ENCODE measurements at places on chromosomes 12 and 14.
A peak's percentile ranks its signal among the peaks of the same experiment; 100 is the strongest.

GRCh38 chr12:109714141-109714912 lies 702 bp downstream of the FAM222A start:
- DNase-seq = peak; percentile 52

DNA sequence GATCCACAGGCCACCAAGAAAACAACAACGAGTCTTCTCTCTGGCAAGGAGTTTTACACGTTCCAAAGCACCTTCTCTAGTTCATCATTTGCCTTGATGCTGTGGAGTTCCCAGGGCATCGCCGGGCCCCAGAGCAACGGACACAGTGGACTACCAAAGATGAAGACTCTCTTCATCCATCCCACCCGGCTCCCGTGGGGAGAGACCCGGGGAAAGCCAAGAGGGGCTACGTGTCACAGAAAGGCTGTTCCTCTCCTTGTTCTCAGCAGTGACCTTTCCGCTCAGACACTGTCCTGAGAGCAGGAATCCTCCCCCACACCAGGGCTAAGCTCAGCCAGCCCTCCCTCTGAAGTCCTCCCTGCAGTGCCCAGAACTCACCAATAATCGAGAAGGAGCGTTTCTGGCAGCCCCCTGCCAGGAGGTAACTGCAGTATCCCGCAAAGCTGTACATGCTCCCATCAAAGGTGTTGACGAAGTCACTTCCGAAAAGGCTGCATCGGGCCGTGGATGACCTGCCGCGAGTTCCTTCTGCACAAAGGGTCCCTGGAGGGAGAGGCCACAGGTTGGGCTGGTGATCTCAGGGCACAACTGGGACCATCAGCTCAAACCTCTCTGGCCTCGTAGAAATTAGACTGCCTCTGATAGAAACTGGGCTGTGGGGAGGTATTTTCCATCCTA lies 3.5 kb downstream of the VWF start:
- DNase-seq = no peak

DNA sequence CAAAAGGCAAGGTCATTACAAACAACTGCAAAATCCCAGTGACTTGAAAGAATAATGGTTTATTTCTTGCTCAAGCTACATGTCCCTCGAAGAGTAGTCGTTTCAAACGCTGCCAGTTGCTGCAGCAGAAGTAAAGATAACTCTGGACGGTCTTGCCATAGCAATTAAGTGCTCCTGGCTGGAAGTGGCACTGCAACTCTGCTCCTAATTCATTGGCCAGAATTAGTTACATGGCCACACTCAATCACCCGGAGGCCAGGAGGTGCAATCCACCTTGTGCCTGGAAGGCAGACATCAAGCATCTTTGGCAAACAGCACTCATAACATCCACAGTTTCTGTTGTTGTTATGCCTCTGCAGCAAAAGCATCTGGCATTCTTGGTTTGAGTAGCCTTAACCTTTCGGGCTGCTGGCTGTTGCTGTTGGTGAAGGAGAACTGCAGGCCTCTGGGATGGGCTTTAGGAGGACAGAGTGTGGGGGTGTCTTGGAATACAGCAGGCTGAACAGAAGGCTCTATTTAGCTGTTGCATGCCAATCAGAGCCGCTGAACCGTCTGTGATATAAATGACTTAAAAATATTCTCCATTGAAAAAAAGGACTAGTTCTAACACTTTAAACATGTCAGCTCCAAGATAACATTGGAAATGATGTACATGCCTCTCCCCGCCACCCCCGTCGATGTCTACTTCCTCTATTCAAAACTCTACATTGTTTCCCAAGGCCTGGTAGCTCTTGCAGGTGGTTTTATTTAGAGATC lies 123.5 kb upstream of the DYRK2 start:
- no peak for DNase-seq

DNA sequence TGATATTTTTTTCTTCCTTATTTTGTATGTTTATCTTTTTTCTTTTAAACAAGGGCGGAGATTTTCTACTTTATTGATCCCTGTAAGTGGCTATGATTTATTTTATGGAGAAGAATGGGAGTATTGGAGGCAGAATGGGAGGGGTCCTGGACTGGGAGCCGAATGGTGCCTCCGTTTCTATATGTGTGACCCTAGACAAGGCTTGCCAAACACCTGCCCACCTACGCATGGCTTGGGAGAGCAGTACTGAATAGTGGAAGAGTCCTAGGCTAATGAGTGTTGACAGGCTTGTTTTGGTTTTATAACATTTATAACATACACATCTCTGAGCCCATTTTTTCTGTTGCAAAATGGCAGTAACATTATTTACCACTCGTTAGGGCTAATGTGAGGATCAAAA lies 29.0 kb downstream of the STK38L start:
- DNase-seq = no peak

DNA sequence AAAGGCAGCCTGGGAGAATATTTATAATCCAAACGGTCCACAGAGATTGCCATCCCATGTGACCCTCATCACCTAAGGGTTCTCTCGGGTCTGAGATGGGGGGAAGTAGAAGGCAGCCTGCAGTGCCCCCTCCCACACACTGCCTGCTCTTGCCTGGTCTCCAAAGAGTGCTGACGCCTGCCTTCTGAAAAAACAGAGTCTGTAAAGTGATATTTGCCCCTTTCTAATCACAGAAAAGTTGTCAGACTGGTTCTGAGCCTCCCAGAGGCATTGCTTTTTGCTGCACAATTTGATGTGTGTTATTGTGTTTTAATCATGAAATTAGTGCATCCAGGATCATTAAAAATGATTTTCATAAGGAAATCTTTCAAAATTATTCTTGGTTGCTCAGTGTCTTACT lies 59.2 kb downstream of the TMEM30B start:
- no peak for DNase-seq

- no peak for DNase-seq
Observed at GRCh38 chr14:79965896-79966295, 245.4 kb downstream of the DIO2 start.

DNA sequence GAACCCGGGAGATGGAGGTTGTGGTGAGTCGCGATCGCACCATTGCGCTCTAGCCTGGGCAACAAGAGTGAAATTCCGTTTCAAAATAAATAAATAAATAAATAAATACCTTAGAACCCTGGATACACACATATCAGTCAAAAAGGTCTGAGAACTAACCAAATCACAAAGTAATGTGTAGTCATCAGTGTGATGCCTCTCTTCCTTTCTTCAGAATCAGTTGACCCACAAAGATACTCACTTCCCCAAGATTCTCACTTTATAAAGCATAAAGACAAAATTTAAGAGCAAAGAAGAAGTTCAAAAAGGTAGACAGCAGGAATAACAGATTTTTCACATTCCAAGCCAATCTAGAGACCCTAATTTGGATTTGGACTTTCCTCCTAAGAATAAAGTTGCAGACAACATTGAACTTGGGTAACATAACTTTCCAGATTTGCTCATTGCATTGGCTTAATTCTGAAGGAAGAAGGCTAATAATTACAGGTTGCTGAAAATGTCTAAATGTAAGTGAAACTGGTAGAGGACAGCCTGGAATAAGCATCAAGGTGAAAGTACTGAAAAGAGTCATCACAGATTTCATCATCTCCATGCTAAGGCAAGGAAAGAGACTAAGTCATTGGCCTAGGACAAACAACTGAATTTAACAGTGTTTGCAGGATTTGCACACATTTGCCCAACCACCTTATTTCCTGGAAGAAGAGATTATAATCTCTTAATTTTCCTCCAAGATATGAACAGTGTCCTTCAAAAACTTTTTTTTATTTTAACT lies 17.4 kb downstream of the TMED10 start:
- no peak for DNase-seq

- DNase-seq = no peak
Observed at GRCh38 chr12:68868043-68868790, 60.2 kb downstream of the MDM2 start.

GRCh38 chr12:83190631-83191390 lies 504.1 kb downstream of the TMTC2 start:
- no peak for DNase-seq

- DNase-seq = no peak
Observed at GRCh38 chr14:68942296-68943035, 36.6 kb downstream of the ACTN1 start.

DNA sequence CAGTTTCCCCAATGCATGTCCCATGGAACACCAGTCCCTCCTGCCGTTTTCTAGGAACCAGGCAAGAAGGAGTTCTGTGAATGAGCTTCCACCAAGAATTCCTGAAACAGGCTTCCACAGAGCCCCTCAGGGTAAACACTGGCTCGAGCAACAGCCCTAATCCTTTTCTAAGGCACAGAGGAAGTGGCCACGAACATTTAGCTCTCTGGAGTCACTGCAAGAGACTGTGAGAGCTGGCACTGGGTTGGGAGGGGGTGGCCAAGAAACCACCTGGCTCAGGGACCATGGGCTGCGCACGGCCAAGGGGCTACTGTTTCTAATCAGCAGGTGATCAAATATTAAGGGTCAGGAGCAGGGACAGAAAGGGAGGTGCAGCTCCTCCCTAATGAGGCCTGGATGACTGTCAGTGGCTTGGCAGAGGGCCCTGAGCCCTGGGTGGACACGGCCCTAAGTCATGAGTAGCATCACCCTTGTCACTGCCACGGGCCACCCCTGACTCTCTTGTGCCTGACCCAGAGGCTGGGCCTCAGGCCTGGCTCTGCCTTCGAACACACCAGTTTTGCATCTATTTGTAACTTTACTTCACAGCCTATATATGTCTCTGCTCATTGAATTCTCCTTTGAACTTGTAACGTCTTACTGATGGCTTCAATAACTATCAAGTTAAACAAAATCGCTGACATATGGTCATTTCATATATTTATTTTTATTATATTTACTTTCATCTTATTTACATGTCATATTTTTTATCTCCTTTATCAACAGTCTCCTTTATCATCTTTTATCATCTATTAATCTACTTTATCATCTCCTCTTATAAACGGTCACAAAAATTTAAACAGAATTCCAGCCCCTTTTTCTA lies 154.0 kb downstream of the DICER1 start:
- no peak for DNase-seq

GRCh38 chr14:72830356-72830755 lies 63.5 kb downstream of the DPF3 start:
- DNase-seq = no peak

- no peak for DNase-seq
Observed at GRCh38 chr14:73290279-73290678, 53.0 kb downstream of the PAPLN start.

DNA sequence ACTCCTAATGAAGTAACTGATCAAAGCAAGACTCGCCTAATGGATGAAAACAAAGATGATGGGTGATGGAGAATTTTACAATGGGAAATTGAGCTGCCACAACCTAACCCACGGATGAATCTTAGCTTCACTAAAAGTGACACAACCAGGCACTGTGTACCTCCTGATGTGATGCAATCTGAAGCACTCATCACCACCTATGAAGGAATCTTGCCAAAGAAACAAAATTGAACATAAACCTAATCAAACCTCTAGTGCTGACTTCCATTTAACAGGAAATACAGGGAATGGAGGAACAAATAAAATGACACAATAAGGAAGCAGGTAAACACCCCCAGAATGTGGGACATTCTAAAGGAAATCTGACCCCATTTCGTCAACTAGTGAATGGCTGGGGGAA lies 13.3 kb upstream of the RARG start:
- DNase-seq = no peak

DNA sequence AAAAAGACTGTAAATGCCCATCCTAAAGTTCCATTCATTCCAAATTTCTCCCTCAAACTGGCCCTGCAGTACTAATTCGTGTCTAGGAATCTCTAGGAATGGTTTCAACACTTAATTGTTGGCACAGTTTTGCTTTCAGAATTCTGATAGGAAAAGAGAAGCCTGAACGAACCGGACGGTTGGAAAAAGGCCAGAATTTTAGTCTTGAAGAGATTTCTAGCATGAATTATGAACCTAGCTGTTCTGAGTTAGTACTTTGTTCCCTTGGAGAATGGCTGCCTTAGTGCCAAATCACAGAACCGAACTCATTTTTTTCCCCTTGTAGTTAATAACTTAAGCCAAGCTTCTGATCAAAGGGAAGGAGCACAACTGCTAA lies 262.6 kb downstream of the ADAMTS20 start:
- no peak for DNase-seq

- no peak for DNase-seq
Observed at GRCh38 chr12:53963434-53964314, 9.0 kb downstream of the HOXC12 start.

DNA sequence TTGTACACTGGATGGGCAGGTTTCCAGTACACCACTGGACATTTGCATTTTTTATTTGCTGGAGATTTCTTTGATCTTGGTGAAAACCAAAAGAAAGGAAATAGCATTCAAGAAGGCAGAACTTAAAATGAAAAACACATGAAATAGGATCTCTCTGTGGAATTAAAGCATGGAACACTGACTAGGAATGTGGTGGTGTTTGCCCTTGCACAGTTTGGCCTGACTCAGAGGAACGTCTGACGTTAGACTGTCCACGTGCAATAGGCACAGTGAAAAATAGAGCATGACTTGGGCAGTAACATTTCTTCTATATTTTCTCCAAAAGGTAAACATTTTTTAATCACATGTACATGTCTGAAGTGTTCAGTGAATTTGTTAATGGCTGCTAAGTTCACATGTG lies 474.1 kb upstream of the PRICKLE1 start:
- DNase-seq = no peak

- no peak for DNase-seq
Observed at GRCh38 chr12:51247523-51248206, 9.0 kb downstream of the DAZAP2 start.

DNA sequence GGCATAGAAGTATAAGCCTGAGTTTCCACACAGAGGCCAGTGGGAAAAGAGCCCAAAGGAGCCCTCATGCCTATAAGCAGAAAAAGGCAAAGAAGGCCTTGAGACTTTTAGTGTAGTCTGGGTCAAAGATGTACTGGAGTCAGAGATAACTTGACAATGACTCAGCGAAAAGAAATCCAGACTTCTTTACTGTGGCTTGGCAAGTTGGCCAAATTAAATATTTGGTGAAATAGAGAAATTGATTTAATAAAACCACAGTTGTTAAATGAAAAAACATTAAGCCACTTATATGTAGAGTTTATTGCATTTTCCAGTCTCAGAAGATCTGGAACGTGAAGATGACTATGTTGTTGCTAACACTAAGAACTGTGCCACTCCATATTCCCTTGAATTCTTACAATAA lies 105.1 kb downstream of the TMTC3 start:
- DNase-seq = no peak
